ENCODE measurements at places on chromosomes 12 and 14.

- peak; percentile 61 for DNase-seq
Observed at GRCh38 chr12:92927436-92928281, 1.4 kb downstream of the EEA1 start.

- DNase-seq = peak; percentile 88
Observed at GRCh38 chr14:35285168-35286002, 6.8 kb upstream of the PSMA6 start.

DNA sequence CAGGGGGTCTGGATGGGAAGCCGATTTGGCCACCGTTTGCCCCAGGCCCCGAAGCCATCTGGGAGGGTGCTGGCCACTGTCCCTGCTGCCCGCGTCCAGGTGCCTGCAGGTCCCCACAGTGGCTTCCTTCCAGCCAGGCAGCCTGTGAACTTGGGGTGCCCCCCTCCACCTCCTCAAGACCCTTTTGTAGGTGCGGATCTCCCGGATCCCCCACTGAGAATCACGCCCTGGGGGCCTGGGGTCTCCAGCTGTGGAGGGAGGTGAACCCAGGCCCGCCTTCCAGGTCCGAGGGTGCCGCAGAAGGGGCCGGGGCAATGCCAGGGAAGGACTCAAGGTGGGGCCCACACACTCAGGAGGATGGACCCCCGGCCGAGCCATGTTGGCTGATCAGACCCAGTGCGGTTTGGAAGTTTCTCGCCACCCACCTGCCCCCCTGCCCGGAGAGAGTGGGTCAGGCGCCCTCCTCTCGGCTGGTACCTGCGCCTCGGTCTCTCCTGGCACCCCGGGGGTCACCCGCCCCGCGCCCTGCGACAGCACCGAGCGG lies 1.7 kb downstream of the MMP17 start:
- DNase-seq = no peak

GRCh38 chr12:27176765-27177164 lies 67.3 kb upstream of the STK38L start:
- peak; percentile 83 for DNase-seq

Measured in suppressor macrophage treated with lipopolysaccharide for 4 hours (primary cell).